ENCODE measurements at places on chromosomes 3 and 15. TPM values are rescaled to one million over a fixed set of nuclear protein-coding genes. Genes with fewer than 3 reads are reported as not detected.

- peak; percentile 82 for DNase-seq
Observed at GRCh38 chr3:115989684-115990421, 366.5 kb downstream of the GAP43 start.

- peak; percentile 85 for DNase-seq
Observed at GRCh38 chr3:134904776-134905646, 110.0 kb downstream of the EPHB1 start.

DNA sequence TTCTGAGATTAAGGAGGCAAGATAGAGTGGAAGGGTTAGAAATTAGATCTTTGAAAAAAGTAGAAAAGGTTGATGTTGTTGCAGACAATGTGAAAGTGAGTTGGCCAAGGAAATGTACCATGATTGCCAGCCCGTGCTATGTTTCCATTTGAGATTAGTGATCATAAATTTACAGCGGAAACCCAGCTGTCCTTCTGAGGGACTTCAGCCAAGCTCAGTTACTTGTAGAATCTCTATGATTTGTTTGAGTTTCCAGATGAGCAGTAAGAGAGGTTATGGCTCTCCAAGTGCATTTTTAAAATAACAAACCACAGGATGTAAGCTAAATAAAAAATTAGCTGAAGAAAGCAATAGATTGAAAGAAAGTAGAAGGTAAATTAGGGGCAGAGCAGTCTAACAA lies 54.2 kb upstream of the RBMS3 start:
- no peak for DNase-seq

DNA sequence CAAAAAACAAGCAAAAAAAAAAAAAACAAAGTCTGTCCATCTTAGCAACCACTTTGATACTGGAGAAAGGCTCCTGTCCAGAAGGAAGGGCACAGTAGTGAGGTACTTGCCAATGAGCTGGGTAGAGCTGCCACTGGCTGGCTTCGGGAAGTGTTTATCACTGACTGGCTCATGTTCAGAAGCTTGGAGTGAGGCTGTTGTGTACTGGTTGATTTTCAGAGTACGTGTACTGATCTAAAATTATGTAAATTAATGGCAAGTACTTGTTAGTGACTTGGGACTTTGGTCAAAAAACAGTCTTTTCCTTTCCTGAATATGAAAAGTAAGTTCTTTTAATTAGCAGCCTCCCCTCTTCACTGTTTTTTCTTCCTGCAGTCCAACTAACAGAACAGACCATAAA lies 979 bp upstream of the ZNF621 start:
- DNase-seq, result no peak

Gene PP2D1
- total RNA-seq, result not detected

Gene NANOGP8
- total RNA-seq, result not detected

DNA sequence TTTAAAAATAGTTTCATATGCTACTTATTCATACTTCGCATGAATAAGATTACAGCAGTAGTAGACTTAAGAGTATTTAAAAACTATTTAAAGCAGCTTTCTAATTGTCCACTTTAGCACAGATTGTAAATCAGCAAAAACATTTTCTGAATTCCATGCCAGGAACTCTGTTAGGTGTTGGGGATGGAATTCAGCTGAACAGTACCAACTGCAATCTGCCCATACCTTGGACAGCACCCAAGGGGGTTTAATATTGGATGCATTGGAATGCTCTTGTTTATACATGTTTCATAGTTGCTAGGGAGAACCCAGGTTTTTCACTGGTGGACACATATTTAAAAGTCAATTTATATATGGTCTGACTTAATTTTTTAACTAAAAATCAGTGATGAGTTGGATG lies 74.8 kb downstream of the PPM1L start:
- no peak for DNase-seq

DNA sequence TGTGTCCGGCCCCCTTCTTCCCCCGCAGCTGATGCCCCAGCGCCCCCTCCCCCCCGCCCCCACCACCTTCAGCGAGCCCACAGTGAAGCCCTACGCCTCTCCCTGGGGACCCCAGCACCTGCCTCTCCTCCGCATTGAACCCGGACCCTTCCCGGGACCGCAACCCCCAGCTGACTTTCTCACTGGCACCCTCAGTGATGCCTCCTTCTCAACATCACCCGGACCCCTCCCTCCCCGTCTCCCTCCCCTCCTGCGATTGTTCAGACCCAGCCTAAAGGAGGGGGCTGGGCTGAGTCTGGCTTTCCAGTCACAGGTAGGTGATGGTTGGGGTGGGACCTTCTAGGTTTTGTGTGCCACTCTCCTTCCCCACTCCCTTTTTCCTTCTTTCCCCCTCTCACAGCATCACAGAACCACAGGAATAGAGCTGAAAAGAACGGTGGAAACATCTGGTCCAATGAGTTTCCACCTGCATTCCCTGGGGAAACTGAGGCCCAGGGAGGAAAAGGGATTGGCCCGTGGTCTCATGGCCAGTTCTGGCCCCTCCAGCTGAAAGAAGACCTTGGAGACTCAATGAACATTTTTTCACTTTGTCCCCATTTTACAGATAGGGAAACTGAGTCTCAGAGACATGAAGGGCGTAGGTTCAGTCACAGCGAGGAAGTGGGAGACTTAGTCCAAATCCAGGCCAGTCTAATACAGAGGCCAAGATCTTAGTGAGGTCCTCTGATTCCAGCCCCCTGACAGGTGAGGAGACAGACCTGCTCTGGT lies 828 bp downstream of the CAND2 start:
- DNase-seq, result no peak

- peak; percentile 76 for DNase-seq
Observed at GRCh38 chr3:116445990-116446389, 703 bp upstream of the LSAMP start.

Gene STRC
- 0.59 TPM for total RNA-seq

Gene GOLGA6L7
- total RNA-seq, result not detected

- no peak for DNase-seq
Observed at GRCh38 chr15:62491642-62492041, 326.6 kb upstream of the C2CD4B start.

DNA sequence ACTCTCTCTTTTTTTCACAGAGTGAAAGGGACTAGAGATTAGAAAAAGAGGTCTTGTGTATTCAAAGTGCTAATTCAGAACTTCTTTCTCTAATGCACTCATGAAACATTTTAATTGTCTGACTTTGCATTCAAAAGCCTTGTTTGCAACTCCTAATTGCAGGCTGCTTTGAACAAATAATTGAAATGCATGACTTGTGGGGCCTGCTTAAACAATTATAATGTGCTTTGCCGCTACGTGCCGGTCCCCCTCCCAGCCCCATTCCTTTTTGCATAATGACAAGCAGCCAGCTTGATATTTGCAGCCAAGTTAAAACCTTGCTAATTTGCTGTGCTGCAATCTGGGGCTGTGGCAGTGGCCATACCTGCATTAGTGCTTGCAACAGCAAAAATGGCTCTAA lies 114.5 kb downstream of the FOXB1 start:
- DNase-seq, result peak; percentile 82

Gene TRPM1
- 0.10 TPM for total RNA-seq

GRCh38 chr15:80379693-80380092 lies 24.5 kb upstream of the ARNT2 start:
- peak; percentile 28 for DNase-seq

DNA sequence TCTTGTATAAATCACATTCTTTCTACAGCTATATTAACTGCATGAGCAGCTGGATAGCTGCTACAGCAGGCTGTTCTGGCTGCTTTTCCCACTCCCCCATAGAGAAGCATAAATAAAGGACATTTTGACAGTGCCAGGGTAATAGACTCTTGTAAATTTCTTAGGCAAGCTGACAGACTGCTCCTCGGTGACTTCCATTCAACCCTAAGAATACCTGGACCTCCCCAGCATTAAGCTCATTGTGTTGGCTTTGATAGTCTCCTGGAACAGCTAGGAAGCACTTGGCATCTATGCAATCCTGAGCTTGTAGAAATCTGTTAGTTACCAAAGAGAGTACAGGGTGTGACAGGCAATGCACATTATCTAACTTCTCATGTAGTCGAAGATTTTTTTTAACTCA lies 475.4 kb downstream of the AGBL1 start:
- DNase-seq, result peak; percentile 87

Gene CEP97
- 52.0 TPM for total RNA-seq

DNA sequence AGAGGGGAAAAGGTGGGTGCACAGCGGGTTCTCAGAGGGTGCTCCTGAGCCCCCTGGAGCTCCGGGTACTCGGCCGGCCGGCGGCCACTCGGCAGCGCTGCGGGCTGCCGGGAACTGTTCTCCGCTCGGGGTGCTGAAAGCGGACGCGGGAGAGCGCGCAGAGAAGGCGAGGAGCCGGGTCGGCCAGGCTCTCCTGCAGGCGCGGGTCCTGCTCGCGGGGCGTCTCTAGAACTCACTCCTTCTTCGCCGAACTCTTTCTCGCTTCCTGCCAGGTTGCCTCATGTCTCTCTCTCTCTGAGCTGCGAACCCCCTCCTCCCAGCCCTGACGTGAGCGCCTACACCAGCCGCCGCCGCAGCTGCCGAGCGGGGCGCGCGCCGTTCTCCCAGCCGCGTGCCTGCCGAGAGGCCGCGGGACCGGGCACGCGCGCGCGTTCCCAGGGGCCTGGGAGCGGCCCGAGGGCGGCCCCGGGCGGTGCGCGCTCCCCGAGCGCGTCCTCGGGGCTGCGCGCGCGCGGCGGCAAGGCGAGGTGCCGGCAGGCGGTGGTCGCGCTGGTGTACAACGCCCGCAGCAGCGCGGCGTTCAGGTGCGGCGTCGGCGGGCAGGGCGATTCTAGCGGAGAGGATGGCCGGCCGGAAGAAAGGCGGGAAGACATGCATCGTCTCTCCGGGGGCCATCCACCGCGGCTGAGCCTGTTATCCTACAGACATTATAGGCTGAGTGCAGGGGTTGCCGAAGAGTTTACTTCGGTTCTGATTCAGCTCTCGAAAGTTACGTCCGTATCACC lies at the start of gene PEX5L:
Gene PEX5L (minus strand): TSS at position 267 of the 785 bp plus-strand sequence. CDS start 338 bp downstream, outside the sequence.
- DNase-seq, result peak; percentile 96

DNA sequence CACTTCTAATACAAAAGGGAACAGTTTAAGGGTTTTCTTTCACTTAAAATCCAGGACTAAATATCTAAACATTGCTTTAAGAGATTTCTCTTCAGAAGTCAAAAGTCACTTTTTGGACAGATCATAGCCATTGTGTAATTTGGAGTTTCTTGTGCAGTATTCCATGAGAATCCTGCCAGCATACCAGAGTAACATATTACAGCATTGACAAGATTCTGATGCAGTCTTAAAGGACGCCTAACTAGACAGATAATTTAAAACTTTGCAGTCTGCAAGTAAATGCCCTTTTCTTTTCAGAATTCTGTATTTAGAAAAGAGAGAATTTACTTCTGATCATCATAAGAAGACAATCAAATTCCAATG lies 17.5 kb upstream of the IGSF10 start:
- no peak for DNase-seq

- no peak for DNase-seq
Observed at GRCh38 chr15:59587085-59587826, 24.3 kb upstream of the GCNT3 start.

DNA sequence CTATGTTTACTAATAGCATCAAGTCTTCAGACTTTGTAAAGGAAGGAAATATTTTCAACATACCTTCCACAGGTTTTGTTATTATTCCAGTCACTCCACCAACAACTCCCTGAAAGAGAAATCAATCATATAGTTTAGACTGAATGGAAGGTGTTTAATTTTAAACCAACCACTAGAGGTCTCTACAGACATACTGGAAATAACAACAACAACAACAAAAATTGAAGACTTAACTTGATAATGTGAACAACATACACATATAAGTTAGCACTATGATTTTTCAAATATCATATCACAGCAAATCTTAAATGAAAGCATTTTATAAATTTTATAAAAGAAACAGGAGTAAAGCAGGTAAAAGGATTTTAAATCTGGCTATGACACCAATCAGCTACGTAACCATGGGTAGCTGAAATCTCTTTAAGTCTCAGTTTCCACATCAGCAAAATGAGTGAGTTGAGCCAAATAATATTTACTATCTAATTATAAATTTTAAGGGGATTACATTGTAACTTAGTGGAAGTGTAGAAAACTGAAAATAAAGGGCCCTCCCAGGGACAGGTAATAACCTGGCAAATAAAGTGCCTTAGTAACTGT lies 188.2 kb downstream of the VPS13C start:
- DNase-seq, result no peak

Gene DUOXA2
- not detected for total RNA-seq

GRCh38 chr3:63972987-63973386 lies 50.3 kb downstream of the PSMD6 start:
- no peak for DNase-seq
